ENCODE measurements at places on chromosomes 2 and 18. TPM values are rescaled to one million over a fixed set of nuclear protein-coding genes. Genes with fewer than 3 reads are reported as not detected.

- no peak overlapping the region for H3K27ac ChIP-seq
- H3K36me3 ChIP-seq: no peaks in the 10 kb centered on the region
- H3K4me3 ChIP-seq: no peak overlapping the region
- H3K27me3 ChIP-seq: no peaks in the 10 kb centered on the region
- DNase-seq: no peak
Observed at GRCh38 chr18:34817636-34818035, 107.5 kb downstream of the DTNA start.

Gene TMEM247
- not detected for total RNA-seq

DNA sequence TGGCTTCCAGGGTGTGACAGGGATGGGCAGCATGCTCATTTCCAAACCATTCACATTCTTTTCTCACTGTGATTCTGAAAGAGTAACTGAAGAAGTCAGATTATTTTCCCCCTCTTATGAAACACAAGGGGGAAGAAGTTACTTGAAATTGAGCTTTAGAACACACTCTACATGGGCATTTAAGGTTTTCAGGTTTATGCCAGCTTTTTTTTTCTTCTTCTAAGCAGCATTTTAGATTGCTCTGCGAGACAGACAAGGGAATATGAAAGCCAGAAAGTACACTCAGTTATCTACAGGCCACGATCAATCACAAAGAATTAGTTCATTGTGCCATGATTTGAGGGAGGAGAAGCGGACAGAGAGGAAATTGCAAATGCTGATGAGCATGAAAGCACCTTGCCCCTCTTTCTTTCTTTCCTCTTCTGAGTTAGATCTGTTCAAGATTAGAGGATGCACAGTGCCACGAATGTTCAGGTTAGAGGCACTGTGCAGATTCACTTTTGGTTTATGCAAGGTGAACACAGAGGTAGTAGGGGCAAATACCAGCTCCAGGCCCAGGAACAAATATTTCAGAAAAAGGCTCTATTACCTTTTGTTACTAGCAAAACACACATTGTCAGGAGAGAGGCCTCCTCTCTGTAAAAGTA lies 49.2 kb downstream of the CXCR4 start:
- H3K4me1 ChIP-seq: peaks cover 25% of the 10 kb centered on the region
- H3K4me3 ChIP-seq: no peak overlapping the region
- no peaks in the 10 kb centered on the region for H3K36me3 ChIP-seq
- no peak for DNase-seq
- H3K27ac ChIP-seq: no peak overlapping the region

GRCh38 chr2:96898641-96899412 lies 28.9 kb upstream of the SEMA4C start:
- no peak for DNase-seq
- H3K4me3 ChIP-seq: no peak overlapping the region
- peaks cover 31% of the 10 kb centered on the region for H3K4me1 ChIP-seq
- no peak overlapping the region for H3K27ac ChIP-seq

DNA sequence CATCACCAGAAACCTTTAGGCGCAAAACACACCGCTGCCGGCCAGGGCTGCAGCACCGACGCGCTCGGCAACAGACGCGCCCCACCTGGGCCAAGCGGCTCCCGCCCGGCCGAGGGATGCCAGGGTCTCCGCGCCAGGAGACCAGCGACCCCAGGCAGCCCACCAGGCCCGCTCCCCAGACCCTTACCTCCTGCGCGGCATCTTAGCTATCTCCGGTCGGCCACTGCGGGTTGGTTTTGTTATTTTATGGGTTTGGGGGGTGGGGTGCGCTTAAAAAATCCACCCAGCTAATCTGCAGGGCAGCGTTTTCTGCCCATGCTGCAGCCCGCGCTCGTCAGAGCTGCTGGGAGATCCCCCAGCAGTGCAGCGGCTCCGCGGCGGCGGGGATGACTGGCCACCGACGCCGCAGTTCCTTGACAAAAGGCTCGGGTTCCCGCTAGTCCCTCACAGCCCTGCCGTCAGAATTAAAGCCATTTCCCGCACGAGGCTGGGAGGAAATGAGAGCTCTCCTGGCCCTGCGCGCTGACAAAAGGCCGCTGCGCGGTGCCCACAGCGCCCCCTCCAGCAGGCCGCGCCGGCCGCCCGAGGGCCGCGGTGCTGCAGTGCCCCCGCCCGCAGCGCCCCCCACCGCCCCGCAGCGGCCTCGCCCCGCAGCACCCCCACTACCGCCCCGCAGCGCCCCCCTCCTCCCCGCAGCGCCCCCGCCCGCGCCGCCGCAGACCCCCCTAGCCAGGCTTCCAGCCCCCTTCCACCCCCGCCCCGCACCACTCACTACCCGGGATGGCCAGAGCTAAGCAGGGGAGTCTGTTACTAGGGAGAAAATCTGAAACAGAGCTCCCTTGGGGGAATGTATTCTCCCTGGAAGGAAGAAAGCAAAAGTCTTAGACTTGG lies at the start of gene ADD2:
Gene ADD2, minus strand, starts transcription at position 502 of the 891 bp plus-strand sequence. CDS start 61,792 bp downstream, outside the sequence.
- DNase-seq: peak; percentile 49
- peaks cover 14% of the 10 kb centered on the region for H3K4me1 ChIP-seq
- no peaks in the 10 kb centered on the region for H3K36me3 ChIP-seq
- no peak within 1 kb of the TSS for H3K27ac ChIP-seq
- H3K27me3 ChIP-seq: peaks cover 34% of the 10 kb centered on the region

GRCh38 chr2:203871371-203871983 lies 3.9 kb downstream of the CTLA4 start:
- H3K27me3 ChIP-seq: no peaks in the 10 kb centered on the region
- peak overlapping the region; percentile 6 for H3K27ac ChIP-seq
- peaks cover 20% of the 10 kb centered on the region for H3K36me3 ChIP-seq
- peak overlapping the region; percentile 58 for H3K4me3 ChIP-seq
- H3K4me1 ChIP-seq: peaks cover 57% of the 10 kb centered on the region
- DNase-seq: no peak

Gene CCDC142
- 12.4 TPM for total RNA-seq

Gene FOXI3
- total RNA-seq: not detected

DNA sequence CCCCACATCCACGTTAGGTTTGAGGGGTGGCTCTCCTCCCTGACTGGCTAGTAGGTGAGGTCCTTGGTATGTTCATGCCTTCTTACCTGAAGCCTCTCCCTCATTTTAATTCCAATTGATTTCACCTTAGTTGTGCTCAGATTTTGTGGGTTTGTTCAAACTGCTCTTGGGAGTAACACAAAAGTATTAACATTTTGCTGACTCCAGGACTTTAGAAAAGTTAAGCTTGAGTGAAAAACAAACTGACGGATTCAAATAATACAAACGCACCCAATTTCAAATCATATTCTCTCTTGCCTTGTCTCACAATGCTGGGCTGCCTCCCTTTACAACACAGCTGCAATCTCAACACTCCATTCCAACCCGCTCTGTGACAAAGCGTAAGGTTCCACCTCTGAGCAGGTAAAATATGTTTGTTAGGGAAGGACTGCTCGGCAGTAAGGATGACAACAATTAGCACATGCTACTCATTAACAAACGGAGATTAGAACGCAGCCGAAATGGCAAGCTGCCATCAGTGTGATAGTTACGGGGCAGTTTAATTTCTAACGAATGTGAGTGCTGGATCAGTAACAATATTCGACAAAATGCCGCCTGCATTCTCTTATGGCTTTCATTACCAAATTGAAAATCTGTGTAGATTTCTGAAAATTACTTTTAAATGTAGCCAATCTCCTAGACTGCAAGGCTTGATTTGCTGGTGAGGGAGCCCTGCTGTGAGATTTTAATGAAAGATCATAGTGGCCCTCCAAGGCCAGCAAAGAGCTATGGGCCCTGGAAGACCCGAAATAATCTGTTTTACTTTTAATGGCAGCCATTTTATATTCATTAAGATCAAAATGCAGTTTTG lies 730.6 kb upstream of the FANCL start:
- H3K36me3 ChIP-seq: no peaks in the 10 kb centered on the region
- no peak overlapping the region for H3K4me3 ChIP-seq
- H3K27me3 ChIP-seq: no peaks in the 10 kb centered on the region
- no peak overlapping the region for H3K27ac ChIP-seq
- no peaks in the 10 kb centered on the region for H3K4me1 ChIP-seq
- DNase-seq: no peak

- no peaks in the 10 kb centered on the region for H3K36me3 ChIP-seq
- no peak for DNase-seq
- no peaks in the 10 kb centered on the region for H3K27me3 ChIP-seq
- no peak overlapping the region for H3K4me3 ChIP-seq
- H3K27ac ChIP-seq: no peak overlapping the region
Observed at GRCh38 chr2:227248876-227249275, 76.2 kb upstream of the MFF start.

DNA sequence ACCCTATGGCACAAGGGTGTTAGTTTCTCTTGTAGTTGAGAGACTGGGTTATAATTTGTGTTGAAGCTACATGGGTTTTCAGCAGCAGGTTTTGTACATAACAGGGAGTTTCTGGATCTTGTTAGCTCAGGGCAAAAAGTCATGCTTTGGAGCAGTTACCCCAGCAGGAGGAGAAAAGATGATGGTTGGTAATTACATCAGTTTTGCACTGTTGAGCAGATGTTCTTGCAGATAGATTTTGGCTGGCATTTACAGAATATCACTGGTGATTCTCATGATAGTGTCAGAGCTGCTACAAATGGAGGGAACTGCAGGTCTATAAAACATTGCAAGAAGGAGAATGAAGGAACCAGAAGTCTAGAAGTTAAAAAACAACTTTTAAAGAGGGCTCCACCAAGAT lies 215.2 kb upstream of the ATP5MC3 start:
- H3K36me3 ChIP-seq: no peaks in the 10 kb centered on the region
- DNase-seq: no peak
- no peaks in the 10 kb centered on the region for H3K4me1 ChIP-seq
- H3K27ac ChIP-seq: no peak overlapping the region

- no peaks in the 10 kb centered on the region for H3K27me3 ChIP-seq
- no peak overlapping the region for H3K27ac ChIP-seq
- H3K4me3 ChIP-seq: no peak overlapping the region
- no peaks in the 10 kb centered on the region for H3K4me1 ChIP-seq
- no peak for DNase-seq
- no peaks in the 10 kb centered on the region for H3K36me3 ChIP-seq
Observed at GRCh38 chr2:98921062-98921461, 15.0 kb downstream of the CRACDL start.

DNA sequence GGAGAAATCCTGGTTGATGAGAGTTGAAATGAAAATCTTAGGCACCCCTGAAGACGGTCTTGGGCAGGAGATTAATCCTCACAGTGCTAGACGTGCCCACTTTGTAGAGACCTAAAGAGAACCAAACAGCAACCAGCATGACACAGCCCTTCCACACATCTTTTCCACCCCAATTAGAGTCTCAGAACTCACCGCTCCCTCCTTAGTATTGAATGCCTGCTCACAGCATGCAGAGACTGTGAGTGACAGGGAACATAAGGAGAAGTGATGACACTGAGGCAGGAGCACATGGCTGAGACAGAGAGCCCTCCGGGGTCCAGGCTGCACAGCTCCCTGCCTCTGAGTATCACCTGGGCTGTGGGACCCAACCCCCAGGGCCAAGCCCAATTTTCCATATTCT lies 367.6 kb downstream of the EIPR1 start:
- H3K27me3 ChIP-seq: peaks cover 7% of the 10 kb centered on the region
- H3K4me3 ChIP-seq: no peak overlapping the region
- H3K36me3 ChIP-seq: no peaks in the 10 kb centered on the region
- no peak overlapping the region for H3K27ac ChIP-seq
- H3K4me1 ChIP-seq: no peaks in the 10 kb centered on the region

Gene CYRIA
- 1.3 TPM for total RNA-seq

DNA sequence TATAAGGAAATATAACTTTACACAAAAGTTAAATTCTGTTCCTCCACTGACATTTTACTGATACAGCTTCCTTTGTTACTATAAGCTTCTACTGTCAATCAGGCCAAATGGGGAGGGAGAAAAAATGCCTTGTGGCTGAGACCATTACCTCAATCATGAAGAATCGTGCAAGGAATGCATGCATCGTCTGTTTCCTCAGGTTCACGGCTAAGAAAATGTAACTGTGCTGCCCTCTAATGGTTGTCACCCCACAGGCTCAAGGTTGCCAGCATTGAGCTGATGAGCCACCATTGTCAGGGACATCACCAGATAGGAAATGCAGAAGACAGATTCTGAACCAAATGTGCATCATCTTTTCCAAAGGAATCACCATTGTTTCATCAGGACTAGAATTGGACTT lies 426.9 kb downstream of the CDH2 start:
- H3K4me3 ChIP-seq: no peak overlapping the region
- H3K27ac ChIP-seq: no peak overlapping the region
- no peaks in the 10 kb centered on the region for H3K4me1 ChIP-seq
- no peaks in the 10 kb centered on the region for H3K36me3 ChIP-seq

Gene RFX8
- 0.67 TPM for total RNA-seq

GRCh38 chr2:128797533-128797932 lies 478.9 kb upstream of the HS6ST1 start:
- no peak for DNase-seq
- no peak overlapping the region for H3K27ac ChIP-seq
- H3K4me1 ChIP-seq: no peaks in the 10 kb centered on the region
- H3K27me3 ChIP-seq: no peaks in the 10 kb centered on the region
- no peaks in the 10 kb centered on the region for H3K36me3 ChIP-seq
- H3K4me3 ChIP-seq: no peak overlapping the region

GRCh38 chr2:135783439-135783838 lies 41.8 kb downstream of the UBXN4 start:
- H3K27ac ChIP-seq: no peak overlapping the region
- peaks cover 70% of the 10 kb centered on the region for H3K36me3 ChIP-seq
- no peaks in the 10 kb centered on the region for H3K4me1 ChIP-seq
- H3K4me3 ChIP-seq: no peak overlapping the region

DNA sequence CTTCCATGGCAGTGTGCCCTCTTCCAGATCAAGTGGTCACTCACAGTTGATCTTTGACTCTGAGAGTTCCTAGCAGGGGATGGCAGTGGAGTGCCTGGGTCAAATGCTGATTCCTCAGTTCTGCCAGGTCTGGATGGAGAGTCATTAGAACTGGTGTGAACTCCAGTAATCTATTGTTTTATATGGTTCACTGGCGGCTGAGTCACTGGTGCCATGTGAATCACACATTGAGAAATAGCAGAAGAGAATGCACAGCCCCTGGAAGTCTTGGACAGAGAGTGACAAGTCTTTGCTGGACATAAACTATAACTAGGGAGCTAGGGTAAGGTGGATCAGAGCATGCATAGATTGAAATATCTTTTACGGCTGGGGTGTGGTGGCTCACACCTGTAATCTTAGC lies 86.9 kb downstream of the EIF2AK3 start:
- H3K36me3 ChIP-seq: no peaks in the 10 kb centered on the region
- no peak overlapping the region for H3K4me3 ChIP-seq
- H3K27me3 ChIP-seq: peaks cover 4% of the 10 kb centered on the region
- no peak for DNase-seq

- no peaks in the 10 kb centered on the region for H3K4me1 ChIP-seq
- no peaks in the 10 kb centered on the region for H3K36me3 ChIP-seq
- no peak overlapping the region for H3K27ac ChIP-seq
Observed at GRCh38 chr2:133193544-133194361, 374.5 kb downstream of the NCKAP5 start.

- H3K27me3 ChIP-seq: no peaks in the 10 kb centered on the region
- H3K4me1 ChIP-seq: no peaks in the 10 kb centered on the region
- DNase-seq: no peak
- H3K27ac ChIP-seq: no peak overlapping the region
- no peak overlapping the region for H3K4me3 ChIP-seq
Observed at GRCh38 chr2:196723571-196723970, 75.9 kb downstream of the GTF3C3 start.

Gene CRYGC
- not detected for total RNA-seq

DNA sequence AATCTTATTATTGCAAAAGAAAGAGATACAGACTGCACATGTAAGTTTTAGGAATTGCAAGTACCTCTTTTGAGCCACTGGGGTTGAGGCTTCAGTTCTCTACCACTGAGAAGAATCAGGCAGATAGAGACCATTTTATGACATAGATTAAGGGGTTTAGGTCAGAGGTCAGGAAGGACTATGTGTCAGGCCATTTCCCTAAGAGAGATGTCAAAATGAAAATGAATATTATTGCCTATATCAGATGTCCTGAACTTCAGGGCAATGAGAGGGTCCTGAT lies 113.7 kb downstream of the GATA6 start:
- peaks cover 4% of the 10 kb centered on the region for H3K4me1 ChIP-seq
- no peak for DNase-seq
- no peaks in the 10 kb centered on the region for H3K27me3 ChIP-seq
- H3K4me3 ChIP-seq: no peak overlapping the region

Gene HRH4
- total RNA-seq: 0.34 TPM
